Peyer's patch (tissue), 4 donors: ENCODE measurements at places on chromosomes 3 and 15. TPM values are rescaled to one million over a fixed set of nuclear protein-coding genes. Genes with fewer than 3 reads are reported as not detected.

Gene ITPKA
- total RNA-seq, result 92.6 TPM

Gene DAPK2
- total RNA-seq, result 83.4 TPM

- DNase-seq, result no peak
Observed at GRCh38 chr3:39284457-39284881, 4.6 kb upstream of the CX3CR1 start.

GRCh38 chr3:29079358-29079757 lies 201.5 kb upstream of the RBMS3 start:
- DNase-seq, result no peak

GRCh38 chr3:25428789-25429335 lies 799 bp downstream of the RARB start:
- no peak for DNase-seq
